ENCODE measurements at places on chromosomes 1 and 21.

GRCh38 chr1:226737819-226738420, 1.2 kb downstream of the ITPKB start:
- peak; percentile 45 for DNase-seq

GRCh38 chr1:64955097-64956009, 11.0 kb downstream of the JAK1 start:
- no peak for DNase-seq

DNA sequence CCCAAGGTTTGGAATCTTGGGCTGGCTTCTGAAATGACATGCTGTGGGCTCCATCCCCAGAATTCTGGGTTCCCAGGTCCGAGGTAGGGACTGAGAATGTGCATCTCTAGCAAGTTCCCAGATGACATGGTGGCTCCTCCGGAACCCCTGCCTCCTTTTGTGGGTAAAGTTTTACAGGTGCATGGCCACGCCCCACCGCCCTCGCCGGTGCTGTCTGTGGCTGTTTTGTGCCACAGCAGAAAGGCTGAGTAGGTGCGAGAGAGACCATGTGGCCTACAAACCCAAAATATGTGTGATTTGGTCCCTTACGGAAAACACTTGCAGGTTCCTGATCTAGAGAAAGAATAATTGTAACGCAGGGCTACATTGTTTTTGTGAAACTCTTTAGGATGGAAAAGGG, 30.9 kb downstream of the SKI start:
- no peak for DNase-seq

DNA sequence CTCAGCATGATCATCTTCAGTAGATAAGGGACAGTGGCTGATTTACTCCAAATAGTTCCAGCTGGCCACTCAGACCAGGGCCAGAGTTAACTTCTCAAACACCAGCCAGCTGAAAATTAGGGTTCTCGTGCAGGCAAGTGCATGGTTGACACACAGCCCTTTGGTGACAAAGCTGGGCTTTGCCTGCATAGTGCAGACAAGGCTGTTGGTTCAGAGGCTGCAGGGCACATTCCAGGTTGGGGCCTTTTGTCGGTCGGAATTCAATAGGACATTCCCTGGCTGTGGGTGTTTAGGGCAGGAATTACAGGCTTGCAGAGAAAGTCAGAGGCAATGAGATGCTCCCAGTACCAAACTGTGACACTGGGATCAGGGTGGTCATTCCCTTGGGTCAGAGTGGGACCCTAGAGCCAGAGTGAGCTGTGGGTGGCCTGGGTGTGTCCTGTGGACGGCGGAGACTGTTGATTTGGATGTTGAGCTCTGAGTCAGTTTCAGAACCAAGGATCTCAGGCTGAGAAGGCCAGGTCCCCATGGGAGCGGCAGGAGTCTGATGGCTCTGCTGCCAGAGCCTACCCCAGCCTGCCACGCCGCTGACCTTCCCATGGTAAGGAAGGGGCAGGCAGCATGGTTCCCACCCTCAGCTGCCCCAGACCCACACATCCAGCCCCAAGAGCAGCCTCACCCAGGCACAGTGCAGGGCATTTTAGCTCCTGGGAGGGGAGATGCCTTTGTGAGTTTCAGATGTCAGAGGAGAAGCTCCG, 56.2 kb downstream of the STUM start:
- no peak for DNase-seq

- no peak for DNase-seq
These were observed 59.1 kb upstream of the RRP15 start for GRCh38 chr1:218226005-218226404.

DNA sequence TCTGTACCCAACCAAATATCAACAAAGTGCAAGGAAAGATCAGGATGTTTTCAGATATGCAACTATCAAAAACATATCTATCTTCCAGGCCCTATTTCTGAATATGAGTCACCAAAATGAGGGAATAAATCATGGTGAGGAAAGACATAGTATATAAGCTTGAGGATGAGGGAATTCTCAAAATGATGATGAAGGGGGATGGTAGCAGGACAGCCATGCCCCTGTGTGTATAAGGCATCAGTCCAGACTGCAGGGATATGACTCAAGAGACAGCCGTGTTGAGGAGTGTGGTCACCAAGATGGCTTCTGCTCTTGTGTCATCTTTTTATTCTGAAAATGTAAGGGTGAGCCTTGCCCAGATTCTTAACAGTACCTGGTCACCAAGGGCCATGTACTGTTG, 4.4 kb upstream of the WDR64 start:
- no peak for DNase-seq

GRCh38 chr21:27722095-27722494, 755.2 kb upstream of the ADAMTS5 start:
- no peak for DNase-seq

- no peak for DNase-seq
These were observed 463 bp upstream of the VAMP3 start for GRCh38 chr1:7770669-7770996.

DNA sequence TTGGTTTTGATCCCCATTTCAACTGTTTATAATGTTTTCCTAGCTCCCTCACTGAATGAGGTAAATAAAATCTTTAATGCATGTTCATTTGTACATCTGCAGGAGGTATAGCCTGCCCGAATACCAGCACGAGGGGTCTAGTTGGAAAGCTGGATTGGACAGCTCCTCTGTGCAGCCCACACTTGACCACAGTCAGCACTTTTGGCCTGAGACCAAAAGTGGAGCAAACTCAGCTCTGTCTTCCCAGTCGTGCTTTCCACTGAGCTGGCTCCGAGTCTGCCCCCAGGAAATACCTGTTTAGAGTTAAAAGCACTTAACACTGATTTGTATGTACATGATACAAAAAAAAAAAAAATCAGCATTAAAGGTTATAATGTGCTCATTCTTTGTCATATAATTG, 224.4 kb downstream of the DSCAM start:
- DNase-seq, result no peak

DNA sequence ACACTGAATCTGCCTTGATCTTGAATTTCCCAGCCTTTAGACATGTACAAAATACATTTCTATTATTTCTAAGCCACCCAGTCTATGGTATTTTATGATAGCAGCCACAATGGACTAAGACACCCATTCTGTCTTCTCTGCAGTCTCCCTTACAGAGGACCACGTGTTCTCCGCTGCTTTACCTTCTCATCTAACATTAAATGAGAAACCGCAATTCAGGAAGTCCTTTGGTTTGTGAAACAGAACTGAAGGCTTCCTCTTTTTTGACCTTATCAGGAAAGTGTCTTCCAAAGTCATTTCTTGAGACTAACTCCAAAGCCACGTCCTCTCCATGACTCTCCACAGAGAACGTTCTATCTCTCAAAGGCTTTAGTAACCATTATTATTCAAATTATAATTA, 560.1 kb downstream of the OMA1 start:
- no peak for DNase-seq

DNA sequence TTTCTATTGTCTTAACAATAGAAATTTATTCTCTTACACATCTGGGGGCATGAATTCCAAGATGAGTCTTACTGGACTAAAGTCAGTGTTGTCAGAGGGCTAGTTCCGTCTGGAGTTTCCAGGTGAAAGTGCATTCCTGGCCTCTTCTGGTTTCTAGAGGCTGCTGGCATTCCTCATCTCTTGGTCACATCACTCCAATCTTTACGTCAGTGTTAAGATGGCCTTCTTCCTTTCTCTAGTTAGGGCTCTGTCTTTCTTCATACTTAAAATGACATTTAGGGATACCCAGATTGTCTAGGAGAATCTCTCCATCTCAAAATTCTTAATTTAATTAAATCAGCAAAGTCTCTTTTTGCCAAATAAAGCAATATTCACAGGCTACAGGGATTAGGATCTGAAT, 13.3 kb upstream of the PDC start:
- DNase-seq, result no peak

GRCh38 chr1:56745231-56745630, 74.0 kb downstream of the FYB2 start:
- no peak for DNase-seq

DNA sequence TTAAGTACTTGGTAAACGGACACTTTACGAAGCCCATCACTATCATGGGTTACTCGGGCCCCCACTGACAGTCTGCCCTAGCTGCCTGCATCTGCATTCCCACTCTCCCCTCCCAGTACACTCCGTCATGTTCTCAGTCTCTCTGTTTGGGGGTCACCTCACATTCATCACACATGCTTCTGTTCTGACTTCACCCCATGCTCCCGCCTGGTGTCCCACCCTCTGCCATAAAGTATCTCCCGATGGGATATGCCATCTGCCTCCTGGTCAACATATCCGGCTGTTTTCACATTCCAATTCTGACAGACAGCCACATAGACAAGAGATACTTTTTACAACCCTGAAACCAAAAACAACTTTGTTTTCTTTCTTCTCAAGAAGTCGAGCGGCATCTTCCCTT, 1.0 kb downstream of the OLFML2B start:
- no peak for DNase-seq

All from astrocyte of the spinal cord (primary cell).